ENCODE measurements at places on chromosomes 7 and 10. TPM values are rescaled to one million over a fixed set of nuclear protein-coding genes. Genes with fewer than 3 reads are reported as not detected.

Gene PAX4
- 0.09 TPM for total RNA-seq

Gene RBP4
- 0.50 TPM for total RNA-seq

Gene TAS2R38
- total RNA-seq: 0.18 TPM

Gene SLC13A1
- total RNA-seq: not detected

Gene TCERG1L
- total RNA-seq: 1.1 TPM

Gene STEAP1B
- total RNA-seq: 2.1 TPM

Gene DNAAF5
- total RNA-seq: 12.0 TPM

- peak; percentile 3 for ATAC-seq
These were observed 41.1 kb downstream of the STK32C start for GRCh38 chr10:132266594-132267161.

DNA sequence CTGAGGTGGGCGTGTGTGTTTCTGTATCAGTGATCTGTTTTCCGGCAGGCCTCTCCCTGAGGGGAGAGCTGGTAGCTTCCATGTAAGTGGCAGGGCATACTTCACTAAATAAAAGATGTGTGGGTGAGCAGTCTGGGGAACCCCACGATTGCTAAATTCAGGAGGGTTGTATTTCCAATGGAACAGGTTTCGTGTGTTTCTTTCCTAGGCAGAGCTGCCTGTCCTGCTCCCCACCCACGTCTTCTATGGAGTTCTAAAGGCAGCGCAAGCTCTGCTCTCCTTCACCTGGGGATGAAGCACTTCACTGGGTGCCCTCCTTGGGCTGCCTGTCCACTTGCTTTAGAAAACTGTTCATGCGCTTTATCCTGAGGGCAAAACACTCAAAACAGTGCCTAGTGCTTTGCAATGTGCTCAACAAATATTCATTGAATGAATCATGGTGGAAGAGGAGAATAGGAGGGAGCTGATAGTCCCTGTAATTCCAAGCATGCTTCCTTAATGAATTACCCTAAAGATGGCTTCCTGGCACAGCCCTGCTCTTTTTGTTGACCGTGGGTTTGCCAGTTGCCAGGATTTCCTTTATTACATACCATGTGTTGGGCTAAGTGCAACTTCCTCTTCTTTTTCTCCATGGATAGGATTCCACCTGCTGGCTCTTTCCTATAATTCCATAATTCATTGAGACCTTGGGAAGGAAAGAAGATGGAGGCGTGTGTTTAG lies 50.6 kb upstream of the SRPK2 start:
- peak; percentile 66 for ATAC-seq

- ATAC-seq: no peak
These were observed 255.3 kb downstream of the INHBA start for GRCh38 chr7:41447450-41448042.

DNA sequence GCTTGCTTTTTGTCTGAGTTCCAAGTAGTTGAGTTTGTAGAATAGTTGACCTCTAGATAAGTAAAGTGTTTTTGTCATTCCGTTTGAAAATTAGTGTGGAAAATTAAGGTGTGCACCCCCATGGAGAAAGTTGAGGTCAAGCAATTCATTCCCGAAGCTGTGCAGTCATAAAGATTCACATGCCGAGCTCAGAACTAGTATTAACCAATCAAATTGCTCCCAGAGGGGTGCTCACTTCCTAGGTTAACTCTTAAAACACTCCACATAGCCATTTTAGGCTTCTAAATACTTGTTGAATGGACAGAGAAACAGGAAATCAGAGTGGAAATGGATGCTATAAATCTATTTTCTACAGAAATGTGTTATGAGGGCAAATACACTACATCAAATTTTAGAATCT lies 638.9 kb downstream of the SUGCT start:
- ATAC-seq: no peak

DNA sequence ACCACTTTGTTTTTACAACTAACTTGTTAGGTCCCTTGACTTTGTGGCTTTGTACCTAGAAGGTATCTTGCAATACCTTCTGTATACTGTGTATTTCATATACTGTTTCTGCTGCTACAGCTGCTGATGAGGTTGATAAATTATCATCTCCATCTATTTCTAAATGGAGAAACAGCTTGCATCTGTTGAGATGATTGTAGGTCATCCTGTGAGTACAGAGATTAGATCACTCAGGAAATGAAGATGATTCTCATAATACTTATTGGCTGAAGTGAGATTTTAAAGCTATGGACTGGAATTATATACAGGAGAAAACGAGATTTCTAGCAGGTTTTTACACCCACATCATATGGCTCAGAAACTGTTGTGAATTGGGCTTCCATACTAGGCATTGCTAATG lies 280.5 kb downstream of the KCND2 start:
- peak; percentile 20 for ATAC-seq

DNA sequence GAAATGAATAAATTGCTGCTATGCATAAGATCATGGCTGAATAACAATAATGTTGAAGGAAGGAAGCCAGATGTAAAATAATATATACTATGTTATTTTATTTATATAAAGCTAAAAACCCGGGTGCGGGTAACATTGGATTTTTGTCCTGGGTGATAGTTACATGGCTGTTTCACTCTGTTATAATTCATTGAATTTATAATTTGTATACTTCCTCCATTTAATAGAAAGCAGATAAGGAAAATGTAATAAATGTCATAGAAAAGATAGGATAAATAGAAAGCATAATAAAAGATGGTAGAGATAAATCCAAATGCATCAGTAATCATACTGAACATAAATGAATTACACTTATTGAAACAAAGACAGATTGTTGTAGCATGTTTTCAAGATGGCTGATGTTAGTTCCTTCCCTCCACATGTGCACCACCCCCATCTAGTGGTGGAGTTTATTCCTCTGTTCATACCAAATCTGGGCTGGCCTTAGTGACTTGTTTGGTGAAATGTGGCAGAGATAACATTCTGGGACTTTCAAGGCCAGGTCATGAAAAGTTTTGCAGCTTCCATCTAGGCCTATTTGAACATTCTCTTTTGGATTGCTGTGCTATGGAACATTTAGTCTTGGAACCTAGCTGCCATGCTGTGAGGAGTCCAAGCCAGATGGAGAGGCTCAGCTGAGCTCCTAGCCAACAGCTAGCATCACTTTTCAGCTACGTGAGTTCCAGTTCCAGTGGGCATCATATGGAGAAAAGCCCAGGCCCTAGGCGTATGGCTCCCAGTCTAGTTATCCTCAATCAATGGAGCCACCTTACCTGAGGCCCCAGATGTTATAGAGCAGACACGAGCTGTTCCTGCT lies 46.9 kb downstream of the AHCYL2 start:
- peak; percentile 85 for ATAC-seq

GRCh38 chr10:110794808-110795207 lies 76.9 kb upstream of the PDCD4 start:
- ATAC-seq: peak; percentile 99

DNA sequence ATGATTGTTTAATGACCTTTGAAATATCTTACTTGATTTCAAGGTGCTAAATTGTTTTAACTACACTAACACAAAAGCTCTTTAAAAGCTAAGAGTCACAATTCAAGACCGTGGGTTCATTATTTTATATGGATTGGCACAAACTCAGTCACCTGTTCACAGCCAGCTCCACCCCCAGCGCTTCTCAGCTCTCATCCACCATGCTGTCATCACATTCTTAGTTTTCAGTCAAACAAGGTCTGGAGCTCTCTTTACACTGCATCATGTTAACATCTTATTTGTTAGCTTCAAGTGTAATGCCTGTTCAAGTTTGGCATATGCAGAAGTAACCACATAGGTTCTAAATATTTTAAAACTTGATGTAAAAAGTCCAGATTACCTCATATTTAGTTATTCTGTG lies 180.9 kb upstream of the LRRTM3 start:
- no peak for ATAC-seq

DNA sequence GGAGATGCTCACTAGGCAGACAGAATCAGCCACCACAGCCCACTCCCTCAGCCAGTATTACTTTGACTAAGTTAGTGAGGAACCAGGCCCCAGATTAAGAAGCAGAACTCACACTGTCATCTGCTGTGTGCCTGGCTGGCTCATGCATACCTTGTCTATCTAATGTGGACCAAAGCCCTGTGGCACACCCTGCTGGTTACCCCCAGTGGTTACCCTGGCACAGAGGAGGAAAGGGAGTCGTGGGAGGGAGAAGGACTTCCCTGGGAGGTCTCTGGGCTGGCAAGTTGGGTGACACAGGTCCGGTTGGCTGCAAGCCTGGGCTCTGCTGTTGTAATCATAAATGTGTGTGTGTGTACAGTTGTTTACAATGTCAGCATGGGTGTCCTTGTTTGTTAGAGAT lies 7.5 kb upstream of the SH2D4B start:
- ATAC-seq: no peak

- no peak for ATAC-seq
These were observed 1.8 kb downstream of the LFNG start for GRCh38 chr7:2521341-2521745.
